ENCODE measurements at places on chromosomes 1 and 21.

DNA sequence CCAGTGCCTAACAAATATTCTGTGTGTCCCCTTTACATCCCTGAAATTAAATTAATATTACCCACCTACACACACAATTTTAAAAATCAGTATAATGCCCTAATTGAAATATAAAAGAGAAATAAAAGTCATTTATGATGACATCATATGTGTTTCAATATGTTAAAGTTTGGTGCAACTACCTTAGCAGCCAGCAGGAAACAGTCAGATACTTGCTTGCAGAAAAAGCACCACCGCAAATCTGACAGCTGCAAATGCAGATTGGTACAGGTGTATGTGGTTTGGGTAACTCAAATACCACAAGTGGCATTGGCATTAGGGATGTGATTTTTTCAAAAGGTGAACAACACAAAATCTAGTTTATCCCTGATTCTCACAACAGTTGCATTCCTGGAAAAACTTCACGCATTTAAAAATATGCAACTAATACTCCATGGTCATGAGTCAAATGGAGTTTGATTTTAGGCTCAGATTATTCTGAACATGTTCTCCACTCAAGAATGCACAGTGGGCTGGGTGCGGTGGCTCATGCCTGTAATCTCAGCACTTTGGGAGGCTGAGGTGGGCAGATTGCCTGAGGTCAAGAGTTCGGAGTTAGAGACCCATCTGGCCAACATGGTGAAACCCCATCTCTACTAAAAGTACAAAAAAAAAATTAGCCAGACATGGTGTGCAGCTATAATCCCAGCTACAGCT, 106.3 kb downstream of the EDEM3 start:
- no peak for DNase-seq

- DNase-seq, result no peak
Observed at GRCh38 chr1:203652724-203653461, 26.3 kb downstream of the ATP2B4 start.

GRCh38 chr1:211616231-211616964, 37.4 kb upstream of the SLC30A1 start:
- no peak for DNase-seq

DNA sequence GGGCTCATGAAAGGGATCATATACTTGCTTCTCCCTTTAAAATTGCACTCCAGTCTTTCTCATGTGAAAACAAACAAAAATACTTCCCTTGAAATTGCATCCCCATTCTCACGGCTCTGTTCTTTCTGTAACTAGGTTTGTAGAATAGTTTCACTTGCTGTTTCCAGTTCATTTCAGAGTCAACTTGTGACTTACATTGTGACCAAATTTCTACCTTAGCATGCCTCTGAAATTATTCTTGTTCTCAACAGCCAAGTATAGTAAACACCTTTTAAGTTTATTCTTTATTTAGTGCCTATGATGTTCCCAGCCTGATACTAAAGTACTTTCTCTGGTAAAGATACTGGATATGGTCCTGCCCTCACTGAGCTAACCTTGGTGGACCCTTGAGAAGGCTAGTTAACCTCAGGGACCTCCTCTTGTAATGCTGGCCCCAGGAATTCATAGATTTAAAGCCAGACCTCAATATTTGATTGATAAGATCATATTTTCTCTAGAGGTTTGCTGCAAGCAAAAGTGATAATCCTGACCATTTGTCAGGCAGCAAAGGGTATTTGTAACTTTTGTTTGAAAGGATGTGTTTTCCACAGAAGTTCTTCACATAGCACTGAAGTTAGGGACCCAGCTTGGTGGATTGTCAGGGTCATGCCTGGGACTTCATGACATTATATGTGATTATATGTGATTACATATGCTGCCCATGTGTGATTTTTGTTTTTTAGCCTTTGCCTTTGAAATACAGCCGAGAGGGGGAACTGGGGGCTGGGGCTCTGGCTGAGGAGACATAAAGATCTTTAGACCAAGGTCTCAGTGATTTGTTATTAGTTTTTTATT, 29.6 kb downstream of the VANGL2 start:
- no peak for DNase-seq

DNA sequence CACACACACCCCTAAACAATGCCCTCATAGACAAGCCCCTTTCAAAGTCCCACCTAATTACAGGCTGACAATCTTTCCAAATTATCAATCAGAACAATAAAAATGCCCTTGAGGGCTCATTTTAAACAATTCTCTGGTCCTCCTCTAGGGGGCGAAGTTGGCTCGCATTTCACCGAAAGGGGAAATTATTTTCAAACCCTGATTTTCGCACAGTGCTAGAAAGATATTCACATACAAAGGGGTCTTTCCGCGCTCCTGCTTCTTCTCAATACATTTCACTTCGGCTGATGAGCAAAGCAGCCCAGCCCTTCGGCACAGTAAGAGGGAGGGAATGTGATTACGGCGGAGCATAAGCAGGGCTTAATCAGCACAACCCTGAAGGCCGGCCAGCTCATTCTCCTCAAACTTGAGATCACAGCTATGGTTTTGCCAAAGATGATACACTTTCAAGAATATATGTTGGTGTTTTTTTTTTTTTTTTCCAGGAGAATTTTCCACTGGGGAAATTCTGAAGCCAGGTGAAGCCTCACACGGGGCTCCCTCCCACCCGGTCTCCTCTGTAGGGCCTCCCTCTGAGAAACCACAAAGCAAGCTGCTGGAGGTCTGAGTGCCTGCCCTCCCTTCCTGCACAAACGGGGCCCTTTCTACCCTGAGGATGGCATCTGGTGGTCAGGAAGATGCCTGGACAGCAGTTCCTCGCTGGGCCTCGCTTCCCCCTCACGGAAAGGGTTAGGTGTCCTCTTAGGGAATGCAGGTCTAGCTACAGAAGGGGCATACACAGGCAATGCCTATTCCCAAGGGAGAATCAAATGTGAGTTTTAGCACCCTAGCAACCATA, 66.9 kb downstream of the GNG12 start:
- DNase-seq, result peak; percentile 47

DNA sequence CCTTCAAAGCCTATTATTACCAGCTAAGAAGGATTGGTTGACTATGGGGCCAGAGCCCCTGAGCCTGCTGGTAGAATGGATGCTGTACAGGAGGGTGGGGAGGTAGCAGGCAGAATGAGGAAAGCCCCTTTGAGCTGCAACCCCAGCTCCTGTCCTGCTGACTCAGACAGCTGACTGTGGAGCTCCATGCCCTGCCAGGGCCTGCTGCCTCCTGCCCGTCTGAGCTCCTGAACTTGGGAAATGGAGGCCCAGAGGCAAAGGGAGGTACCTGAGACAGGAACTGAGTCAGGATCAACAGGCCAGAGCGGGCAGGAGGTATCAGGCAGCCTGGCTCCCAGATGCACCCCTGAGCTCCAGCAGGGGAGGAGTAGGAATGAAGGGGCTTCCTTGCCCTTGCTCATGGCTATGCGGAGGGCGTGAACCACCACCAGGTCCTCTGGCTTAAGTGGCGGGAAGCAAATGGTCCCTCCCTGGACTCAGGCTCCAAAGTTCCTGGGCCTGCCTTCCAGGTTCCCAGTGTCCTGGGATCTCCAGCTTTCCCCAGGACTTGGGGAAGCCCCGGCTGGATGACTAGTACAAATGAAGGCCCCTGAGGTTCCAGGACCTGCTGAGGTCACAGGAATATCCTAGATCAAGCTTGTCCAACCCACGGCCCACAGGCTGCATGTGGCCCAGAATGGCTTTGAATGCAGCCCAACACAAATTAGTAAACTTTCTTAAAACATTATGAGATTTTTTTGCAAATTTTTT, 3.9 kb upstream of the SFN start:
- DNase-seq, result no peak

DNA sequence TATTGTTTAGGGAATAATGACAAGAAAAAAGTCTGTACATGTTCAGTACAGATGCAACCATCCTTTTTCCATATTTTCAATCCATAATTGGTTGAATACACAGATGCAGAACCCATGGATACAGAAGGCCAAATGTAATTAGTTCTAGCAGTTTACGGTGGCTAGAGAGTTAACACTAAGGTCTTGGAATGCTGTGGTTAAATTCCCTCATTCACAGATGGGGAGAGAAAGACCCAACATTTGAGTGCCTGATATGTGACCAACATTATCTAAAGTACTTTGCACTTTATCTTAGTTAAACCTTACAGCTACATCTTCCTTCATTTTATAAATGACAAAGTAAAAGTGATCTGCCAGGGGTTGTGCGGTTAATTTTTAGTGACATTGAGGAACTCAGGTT, 5.3 kb downstream of the SCMH1 start:
- DNase-seq, result no peak

DNA sequence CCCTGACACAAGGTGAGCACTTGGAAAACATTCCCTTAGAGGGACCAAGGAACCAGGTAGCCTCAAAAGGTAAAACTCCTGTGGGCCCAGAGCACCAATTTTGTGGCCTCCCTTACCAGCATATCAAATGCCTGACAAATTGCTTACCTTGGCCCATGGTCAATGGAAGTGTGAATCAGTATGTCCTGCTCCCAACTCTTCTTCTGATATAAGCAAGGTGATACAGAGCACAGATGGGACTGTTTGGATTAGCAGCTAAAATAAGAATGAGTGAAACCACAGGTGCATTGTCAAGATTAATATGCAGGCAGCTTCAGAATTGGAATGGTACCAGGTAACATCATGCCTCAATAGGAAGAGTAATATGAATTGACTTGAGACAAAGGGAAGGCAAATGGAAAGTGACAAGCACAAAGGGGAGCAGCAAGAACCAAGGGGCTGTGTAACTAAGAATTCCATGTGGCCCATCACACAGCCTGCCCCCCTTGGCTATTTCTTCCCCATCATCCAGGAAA, 156.8 kb upstream of the KCND3 start:
- no peak for DNase-seq

DNA sequence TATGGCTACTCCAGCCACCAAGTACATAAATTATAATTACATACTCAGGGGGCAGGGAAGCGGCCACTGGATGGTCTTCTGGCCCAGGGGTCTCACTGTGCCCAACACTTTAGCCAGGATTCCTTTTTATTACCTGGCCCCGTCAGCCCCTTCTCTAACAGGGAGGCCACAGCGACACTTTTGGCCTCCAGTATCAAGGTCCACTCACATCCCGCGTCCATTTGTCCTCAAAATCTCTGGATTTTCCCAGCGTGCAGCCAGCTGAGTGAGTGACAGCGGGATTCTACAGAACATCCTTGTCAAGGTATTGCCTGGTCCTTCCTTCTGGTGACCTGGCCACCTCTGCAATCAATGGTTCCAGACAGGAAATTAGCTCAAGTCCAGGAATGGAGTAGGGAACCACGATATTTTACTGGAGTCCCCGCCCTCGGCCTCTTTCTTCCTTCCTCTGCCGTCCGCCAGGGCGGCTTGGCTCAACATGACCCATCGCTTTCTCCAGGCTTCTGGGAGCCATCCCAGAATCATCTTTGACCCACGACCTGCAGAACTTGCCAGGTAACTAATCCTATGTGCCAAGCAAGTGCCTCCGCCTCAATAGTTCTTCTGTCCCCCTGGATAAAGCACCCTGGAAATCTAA, 2.7 kb upstream of the COL6A2 start:
- no peak for DNase-seq

GRCh38 chr1:224851210-224851847, 78.1 kb upstream of the DNAH14 start:
- peak; percentile 28 for DNase-seq

GRCh38 chr1:229363723-229364122, 20.9 kb upstream of the CCSAP start:
- DNase-seq, result no peak

DNA sequence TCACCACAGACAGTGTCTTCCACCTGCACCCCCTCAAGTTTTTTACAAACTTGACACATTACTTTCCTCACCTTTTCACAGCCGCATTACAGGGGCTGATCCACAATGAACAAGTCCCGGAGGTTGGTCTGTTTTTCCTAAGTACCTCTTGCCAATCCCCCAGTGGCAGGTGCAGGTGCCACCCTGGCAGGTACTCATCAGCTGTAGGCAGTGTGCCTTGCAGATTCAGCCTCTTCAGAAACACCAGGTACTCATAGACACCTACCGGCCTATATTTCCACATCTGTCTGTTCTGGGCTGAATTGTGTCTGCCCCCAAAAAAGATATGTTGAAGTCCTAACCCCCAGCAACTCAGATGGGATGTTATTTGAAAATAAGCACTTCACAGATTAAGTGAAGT, 81.4 kb upstream of the CNIH3 start:
- no peak for DNase-seq

GRCh38 chr1:46721204-46721603, 2.3 kb upstream of the EFCAB14 start:
- DNase-seq, result no peak

GRCh38 chr21:42258150-42258884, 39.4 kb downstream of the ABCG1 start:
- DNase-seq, result peak; percentile 70

DNA sequence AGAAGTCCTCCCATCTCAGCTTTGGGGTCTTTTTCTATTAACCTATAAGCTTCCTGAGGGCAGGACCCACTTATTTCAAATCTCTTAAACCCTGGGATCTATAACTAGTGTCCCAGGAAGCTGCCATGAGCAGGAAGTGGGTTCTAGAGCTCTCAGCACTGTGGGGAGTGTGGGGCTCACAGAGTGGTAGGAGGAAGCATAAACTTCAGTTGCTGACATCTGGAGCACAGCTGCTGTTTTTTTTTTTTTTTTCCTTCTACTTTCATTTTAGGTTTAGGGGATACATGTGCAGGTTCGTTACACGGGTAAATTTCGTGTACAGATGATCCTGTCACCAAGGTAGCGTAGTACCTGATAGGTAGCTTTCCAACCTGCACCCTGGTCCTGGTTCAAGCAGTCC, 59.3 kb downstream of the AK4 start:
- peak; percentile 45 for DNase-seq

- DNase-seq, result no peak
Observed at GRCh38 chr1:22347854-22348760, 103.5 kb upstream of the ZBTB40 start.

DNA sequence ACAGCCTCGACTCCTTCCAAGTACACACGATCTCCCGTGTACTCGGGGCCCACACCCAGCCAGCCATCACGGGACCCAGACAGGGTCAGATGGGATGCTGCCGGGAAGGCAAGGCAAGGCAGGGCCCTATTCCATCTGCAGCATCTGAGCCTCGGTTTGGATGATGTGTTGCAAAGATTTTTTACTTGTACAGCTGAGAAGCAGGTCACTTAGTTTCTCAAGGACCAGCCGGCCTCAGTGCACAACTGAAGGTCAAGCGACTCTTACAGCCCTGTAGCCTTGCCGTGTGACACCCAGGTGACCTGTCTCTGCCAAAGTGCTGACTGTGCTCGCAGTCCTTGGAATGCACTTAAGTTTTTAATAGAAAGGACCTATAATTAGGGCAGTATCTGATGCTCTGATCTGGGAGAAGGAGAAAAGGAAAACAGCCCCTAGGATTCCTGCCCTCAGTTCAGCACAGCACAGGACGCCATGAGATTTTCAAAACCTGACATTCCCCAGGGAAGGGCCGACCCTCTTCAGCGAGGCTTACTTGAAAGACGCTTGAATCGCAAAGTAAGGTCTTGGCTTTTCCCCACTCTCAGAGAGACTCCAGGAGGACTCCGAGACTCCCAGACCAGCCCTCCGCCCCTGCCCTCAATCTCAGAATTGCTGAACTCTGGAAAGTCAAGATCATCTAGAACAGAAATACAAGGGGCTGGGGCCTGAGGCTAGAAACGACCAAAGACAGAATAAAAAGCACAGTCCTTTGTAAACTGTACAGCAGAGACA, 1.3 kb downstream of the GPR157 start:
- DNase-seq, result no peak
